ENCODE measurements at places on chromosomes 5 and 9.

GRCh38 chr5:167071981-167072610 lies 1219.3 kb upstream of the WWC1 start:
- DNase-seq: no peak

GRCh38 chr5:82107267-82107666 lies 135.4 kb downstream of the ATG10 start:
- DNase-seq: no peak

DNA sequence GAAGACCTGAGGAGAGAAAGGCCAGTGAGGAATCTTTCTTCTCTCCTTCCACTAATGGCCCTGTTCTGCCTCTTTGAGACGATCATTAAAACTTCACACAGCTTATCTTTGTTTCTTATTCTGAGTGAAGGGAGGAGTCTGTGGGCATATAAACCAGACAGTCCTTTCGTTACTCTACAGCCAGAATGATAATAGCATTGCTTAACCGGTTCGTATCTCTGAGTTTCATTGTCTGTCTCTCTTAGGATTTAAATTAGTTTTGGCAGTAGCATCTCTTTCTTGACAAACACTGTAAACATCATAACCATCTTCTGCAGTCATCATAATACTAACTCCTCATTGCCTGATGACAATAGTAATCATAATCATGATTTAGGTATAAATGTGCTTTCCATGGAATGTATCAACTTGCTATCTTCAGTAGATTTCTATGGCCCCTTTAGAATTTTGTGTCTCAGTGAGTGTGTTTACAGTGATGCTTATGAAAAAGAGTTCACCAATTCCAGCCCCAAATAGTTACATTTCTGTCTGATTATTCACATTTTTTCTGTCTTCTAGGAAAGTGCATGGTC lies 618.8 kb upstream of the KLF4 start:
- DNase-seq: no peak

GRCh38 chr5:174294891-174295620 lies 249.6 kb downstream of the NSG2 start:
- DNase-seq: no peak

GRCh38 chr9:90641884-90642487 lies 638 bp downstream of the DIRAS2 start:
- no peak for DNase-seq

DNA sequence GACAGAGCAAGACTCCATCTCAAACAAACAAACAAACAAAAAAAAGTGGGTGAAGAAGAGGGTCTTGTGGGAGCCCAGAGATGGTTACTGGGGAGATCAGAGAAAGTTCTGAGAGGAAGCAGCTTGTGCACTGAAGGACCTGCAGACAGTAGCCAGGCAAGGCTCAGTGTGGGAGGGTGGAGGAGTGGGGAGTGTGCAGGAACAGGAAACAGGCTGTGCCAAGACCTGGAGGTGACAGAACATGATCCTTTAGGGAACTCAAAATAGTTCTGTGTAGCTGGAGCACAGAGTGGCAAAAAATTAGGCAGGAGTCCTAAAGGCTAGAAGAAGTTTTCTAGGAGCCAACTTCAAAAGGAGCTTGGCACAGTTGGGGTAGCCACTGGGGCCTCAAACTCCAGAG lies 19.2 kb upstream of the NANS start:
- DNase-seq: no peak

- no peak for DNase-seq
These were observed 20.3 kb downstream of the C9orf153 start for GRCh38 chr9:86238861-86239770.

GRCh38 chr9:134326724-134327601 lies 708 bp downstream of the RXRA start:
- no peak for DNase-seq

- no peak for DNase-seq
These were observed 100.3 kb downstream of the ENTREP1 start for GRCh38 chr9:69425136-69425801.

DNA sequence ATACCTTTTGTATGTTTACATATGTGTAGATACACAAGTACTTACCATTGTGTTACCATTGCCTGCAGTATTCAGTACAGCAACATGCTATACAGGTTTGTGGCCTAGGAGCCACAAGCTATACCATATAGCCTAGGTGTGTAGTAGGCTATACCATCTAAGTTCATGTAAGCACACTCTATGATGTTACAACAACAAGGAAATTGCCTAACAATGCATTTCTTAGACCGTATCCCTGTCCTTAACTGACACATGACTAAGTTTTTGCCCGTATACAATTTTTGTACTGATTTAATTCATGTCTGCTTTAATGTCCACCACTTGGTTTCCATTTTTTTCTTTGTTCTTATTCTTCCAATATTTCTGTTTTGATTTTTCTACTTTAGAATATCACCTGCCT lies 18.5 kb downstream of the TNPO1 start:
- no peak for DNase-seq

DNA sequence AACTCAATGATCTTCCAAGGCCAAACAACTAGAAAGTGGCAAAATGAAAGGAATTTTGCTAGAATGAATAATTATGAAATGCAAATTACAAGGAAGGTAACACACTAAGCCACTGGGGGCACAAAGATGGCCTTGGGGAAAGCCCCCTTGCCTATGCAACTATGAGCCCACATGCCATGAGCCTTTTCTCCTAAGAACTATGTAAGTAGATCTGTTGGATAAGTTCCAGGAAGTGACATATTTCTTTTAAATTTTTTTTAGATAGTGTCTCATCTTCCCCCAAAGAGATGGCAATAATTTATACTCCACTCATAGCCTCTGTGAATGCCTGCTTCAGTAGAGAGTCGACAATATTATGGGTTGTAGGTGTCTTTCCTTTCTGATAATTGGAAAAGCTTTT lies 257.8 kb downstream of the AUH start:
- DNase-seq: no peak

GRCh38 chr5:80711938-80712337 lies 57.2 kb upstream of the DHFR start:
- DNase-seq: no peak

DNA sequence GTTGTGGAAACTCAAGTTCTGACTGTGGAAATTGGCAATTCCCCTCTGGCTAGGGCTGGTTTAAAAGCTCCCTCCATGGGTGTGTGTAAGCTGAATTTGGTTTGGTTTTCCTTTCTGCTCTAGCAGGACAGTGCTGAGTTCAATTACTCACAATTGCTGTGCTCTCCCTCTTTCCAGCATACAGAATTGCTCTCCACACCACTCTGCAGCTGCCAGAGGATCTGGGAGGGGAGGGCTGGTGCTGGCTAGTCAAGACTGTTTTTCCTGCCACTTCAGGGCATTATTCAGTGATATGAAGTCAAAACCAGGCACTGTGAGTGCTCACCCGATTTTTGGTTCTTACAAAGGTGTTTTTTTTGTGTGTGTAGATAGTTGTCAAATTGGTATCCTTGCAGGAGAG lies 336.9 kb upstream of the SLC24A2 start:
- DNase-seq: no peak

GRCh38 chr5:9108162-9108561 lies 437.7 kb downstream of the SEMA5A start:
- DNase-seq: no peak

DNA sequence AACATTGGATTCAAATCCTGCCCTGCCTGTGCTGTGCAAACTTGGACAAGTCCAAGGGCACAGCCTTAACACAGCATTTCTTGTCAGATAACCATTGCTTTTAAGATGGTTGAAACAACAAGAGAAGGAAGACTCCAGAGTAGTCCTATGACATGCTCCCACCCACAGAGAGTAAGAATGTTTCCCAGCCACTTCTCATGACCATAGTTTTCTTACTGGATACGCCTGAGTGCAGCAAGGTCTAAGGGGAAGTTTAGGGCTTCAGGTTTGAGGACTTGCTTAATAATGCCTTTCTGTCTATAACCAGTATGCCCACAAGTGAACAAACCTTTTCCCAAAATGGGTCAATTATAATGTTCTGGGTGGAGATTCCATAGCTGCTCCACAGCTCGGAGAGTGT lies 126.4 kb downstream of the SLF1 start:
- no peak for DNase-seq

DNA sequence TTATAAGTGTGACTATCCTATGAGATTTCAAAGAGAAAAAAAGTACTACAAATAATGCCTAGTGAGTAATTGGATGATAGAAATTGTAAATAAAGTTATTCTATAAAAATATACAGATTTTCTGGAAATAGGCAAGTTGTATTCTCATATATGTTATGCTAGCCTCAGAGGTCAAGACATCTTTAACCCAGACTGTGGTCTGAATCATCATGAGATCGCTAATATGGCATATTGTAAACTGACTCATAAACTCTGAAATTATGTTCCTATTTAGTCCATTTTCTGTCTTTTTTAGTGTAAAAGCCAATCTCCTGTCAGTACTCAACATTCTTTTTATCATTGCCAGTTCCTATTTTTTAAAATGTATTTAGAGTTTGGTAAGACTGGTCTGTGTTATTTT lies 14.2 kb downstream of the LOX start:
- no peak for DNase-seq

GRCh38 chr9:76987594-76988200 lies 31.8 kb upstream of the FOXB2 start:
- no peak for DNase-seq

DNA sequence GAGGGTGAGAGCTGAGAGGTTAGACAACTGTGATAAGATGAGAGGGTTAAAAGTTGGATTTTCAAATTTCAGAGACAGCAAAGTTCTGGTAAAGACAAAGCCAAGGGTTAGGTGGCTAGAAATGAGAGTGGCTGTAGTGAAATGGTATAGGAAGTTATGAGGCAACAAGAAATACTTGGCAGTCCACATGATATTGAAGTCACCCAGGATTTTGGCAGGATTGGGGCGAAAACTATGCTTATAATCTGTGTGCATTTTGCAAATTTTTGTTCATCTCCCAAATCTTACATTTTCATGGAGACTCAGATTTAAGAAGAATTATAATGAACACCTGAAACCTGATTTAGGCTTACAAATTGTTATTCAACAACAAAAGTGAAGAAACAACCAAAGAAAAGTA lies 35.6 kb downstream of the C9 start:
- DNase-seq: no peak

DNA sequence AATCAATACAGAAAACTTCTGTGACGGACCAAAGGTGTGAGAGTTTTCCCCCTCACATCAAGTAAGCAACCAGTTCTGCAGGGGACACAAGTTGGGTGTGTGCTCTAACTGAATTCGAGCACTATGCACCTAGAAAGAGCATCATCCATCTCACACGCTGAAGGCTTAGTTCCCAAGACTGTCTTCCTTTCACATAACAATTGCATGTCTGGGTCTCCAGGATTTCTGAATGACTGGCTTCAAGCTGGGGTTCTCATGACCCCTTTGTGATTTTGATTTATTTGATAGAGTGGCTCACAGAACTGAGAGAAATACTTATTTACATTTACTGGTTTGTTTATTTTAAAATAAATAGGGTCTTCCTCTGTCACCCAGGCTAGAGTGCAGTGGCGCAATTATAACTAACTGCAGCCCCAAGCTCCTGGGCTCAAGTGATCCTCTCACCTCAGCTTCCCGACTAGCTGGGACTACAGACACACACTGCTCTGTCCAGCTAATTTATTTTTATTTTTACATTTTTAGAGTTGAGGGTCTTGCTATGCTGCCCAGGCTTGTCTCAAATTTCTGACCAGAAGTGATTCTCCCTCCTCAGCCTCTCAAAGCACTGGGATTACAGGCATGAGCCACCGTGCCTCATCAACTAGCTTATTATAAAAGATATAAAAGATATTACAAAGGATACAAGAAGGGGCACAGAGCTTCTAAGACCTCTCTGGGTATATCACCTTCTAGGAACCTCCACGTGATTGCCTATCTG lies 316.7 kb upstream of the CDH12 start:
- no peak for DNase-seq

DNA sequence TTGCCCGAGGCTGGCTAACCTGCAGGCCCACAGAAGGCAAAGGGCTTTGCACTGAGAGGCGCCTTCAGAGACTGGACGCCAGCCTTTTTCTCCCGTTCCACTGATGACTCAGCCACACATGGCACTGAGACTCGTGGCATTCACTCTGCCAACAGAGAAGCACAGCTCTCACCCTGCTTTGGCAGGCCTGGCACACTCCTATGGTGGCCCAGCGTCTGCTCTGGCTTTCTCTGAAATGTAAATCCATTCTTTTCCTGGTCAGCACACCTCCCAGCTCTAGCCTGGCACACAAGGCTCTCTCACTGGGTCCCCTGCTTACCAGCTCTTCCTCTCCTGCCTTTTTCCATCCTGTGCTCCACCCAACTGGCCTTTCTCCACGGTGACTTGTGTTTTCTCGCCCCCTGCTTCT lies 5.9 kb upstream of the MELK start:
- no peak for DNase-seq
